Ovary (tissue), 10 donors: ENCODE measurements at places on chromosomes 2 and 18. TPM values are rescaled to one million over a fixed set of nuclear protein-coding genes. Genes with fewer than 3 reads are reported as not detected.

The C18orf54 gene
- polyA plus RNA-seq: 0.87 TPM

The FBXO15 gene
- polyA plus RNA-seq: 1.1 TPM

The PIK3C3 gene
- polyA plus RNA-seq: 24.4 TPM

The HOXD12 gene
- not detected for polyA plus RNA-seq

The KIAA2012 gene
- polyA plus RNA-seq: 0.10 TPM

The CSRNP3 gene
- polyA plus RNA-seq: 3.4 TPM

The GAREM1 gene
- polyA plus RNA-seq: 10.3 TPM

The ANKRD44 gene
- 2.6 TPM for polyA plus RNA-seq

The MAB21L4 gene
- 0.04 TPM for polyA plus RNA-seq

The RSAD2 gene
- 11.1 TPM for polyA plus RNA-seq

The EFEMP1 gene
- 482 TPM for polyA plus RNA-seq

The RAB27B gene
- 0.08 TPM for polyA plus RNA-seq

The LRRC30 gene
- not detected for polyA plus RNA-seq

The NT5C1B gene
- not detected for polyA plus RNA-seq

The GPR35 gene
- polyA plus RNA-seq: 0.27 TPM

The GRB14 gene
- 14.7 TPM for polyA plus RNA-seq

The CYRIA gene
- 17.0 TPM for polyA plus RNA-seq

The ITGA6 gene
- polyA plus RNA-seq: 16.5 TPM

The CCDC102B gene
- polyA plus RNA-seq: 2.3 TPM

The KIF5C gene
- 1.2 TPM for polyA plus RNA-seq

The CGREF1 gene
- 7.9 TPM for polyA plus RNA-seq

The IGFBP2 gene
- 47.2 TPM for polyA plus RNA-seq

The SCN2A gene
- polyA plus RNA-seq: 0.65 TPM

The KRTCAP3 gene
- 0.82 TPM for polyA plus RNA-seq

The STARD6 gene
- not detected for polyA plus RNA-seq

The HOXD13 gene
- not detected for polyA plus RNA-seq

The COL5A2 gene
- 36.0 TPM for polyA plus RNA-seq

The KCNIP3 gene
- polyA plus RNA-seq: 9.7 TPM

The ALPI gene
- not detected for polyA plus RNA-seq

The NBEAL1 gene
- polyA plus RNA-seq: 4.6 TPM

The HJURP gene
- polyA plus RNA-seq: 0.48 TPM

The MROH2A gene
- not detected for polyA plus RNA-seq

The SH2D6 gene
- not detected for polyA plus RNA-seq

The NDC80 gene
- 0.57 TPM for polyA plus RNA-seq

The ZNF512 gene
- 28.8 TPM for polyA plus RNA-seq

The DNAJC5G gene
- 0.83 TPM for polyA plus RNA-seq

The DNER gene
- 1.3 TPM for polyA plus RNA-seq

The RAB17 gene
- polyA plus RNA-seq: 0.86 TPM

The CFAP210 gene
- polyA plus RNA-seq: 0.07 TPM

The SP5 gene
- 0.22 TPM for polyA plus RNA-seq

The CDH19 gene
- 2.7 TPM for polyA plus RNA-seq

The TRIM54 gene
- polyA plus RNA-seq: 0.20 TPM

The MPPE1 gene
- 22.7 TPM for polyA plus RNA-seq

The FAM117B gene
- polyA plus RNA-seq: 5.1 TPM

The ITPRID2 gene
- polyA plus RNA-seq: 25.2 TPM

The REG3G gene
- polyA plus RNA-seq: 0.30 TPM

The ATP5F1A gene
- 251 TPM for polyA plus RNA-seq

The SP9 gene
- not detected for polyA plus RNA-seq

The PTPRM gene
- 82.0 TPM for polyA plus RNA-seq

The DCDC2C gene
- polyA plus RNA-seq: not detected

The SLC8A1 gene
- 17.5 TPM for polyA plus RNA-seq

The PLCL1 gene
- 10.5 TPM for polyA plus RNA-seq

The POTEE gene
- 0.01 TPM for polyA plus RNA-seq

The RBKS gene
- polyA plus RNA-seq: 6.9 TPM

The ABCB11 gene
- 0.18 TPM for polyA plus RNA-seq

The IL36RN gene
- polyA plus RNA-seq: not detected

The HK2 gene
- 46.7 TPM for polyA plus RNA-seq
